ENCODE measurements at places on chromosomes 1 and 21.

- DNase-seq: no peak
Observed at GRCh38 chr21:18495523-18495922, 91.9 kb upstream of the TMPRSS15 start.

GRCh38 chr21:44461005-44461404 is 5.7 kb downstream of the LRRC3 start:
- DNase-seq: no peak

- DNase-seq: no peak
Observed at GRCh38 chr1:38746941-38747600, 112.5 kb downstream of the RRAGC start.

DNA sequence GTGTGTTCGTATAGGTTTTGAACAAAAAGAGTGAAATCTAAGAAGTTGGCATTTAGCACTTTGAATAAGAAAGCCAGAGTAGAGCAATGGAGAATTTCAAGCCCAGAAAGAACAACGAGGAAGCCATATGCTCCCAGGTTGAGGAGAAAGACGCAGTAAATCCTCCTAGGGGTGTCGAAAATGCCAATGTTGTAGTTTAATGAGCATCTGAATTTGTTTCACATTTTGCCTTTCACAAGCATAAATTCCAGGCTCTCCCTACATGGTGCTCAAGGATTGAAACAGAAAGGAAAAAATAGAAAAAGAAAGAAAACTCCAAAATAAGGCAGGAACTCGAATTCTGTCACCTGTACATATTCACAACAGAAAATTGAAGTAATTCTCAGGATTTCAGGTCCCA is 264.7 kb upstream of the SGIP1 start:
- DNase-seq: no peak

DNA sequence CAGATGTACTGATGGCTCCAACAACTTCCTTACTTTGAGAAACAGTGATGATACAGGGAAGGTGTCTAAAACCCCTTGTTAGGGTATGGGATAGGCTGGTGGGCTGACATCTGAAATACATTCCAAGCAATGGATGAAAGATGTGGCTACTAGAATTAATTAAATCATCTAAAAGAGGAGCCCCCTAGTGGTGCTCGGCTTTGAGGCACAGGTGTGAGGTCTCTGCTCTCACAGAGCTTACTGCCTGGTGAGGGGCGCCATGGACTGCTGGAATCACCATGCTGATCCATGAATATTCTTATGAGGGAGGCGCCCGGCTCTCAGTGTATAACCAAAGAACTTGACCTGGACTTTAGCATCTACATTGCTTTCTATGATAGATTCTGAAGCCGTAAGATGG is 48.5 kb downstream of the GNG4 start:
- no peak for DNase-seq

DNA sequence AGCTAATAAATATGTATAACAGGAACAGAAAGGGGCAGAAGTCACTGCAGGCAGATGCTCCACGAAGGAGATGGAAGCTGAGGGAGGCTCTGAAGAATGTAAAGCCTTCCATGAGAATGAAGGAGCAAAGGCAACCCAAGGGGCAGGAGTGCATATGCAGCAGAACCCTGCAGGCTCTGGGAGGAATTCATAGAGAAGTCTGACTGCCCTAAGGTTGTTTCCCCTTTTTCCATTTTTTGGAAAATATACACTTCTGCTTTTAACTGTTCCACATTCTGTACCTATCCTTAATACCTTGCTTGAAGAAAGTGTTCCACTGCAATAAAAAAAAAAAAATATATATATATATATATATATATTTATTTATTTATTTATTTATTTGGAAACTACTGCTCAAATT is 69.6 kb downstream of the CD34 start:
- no peak for DNase-seq

GRCh38 chr1:31259746-31260145 is 20.1 kb upstream of the NKAIN1 start:
- DNase-seq: no peak

DNA sequence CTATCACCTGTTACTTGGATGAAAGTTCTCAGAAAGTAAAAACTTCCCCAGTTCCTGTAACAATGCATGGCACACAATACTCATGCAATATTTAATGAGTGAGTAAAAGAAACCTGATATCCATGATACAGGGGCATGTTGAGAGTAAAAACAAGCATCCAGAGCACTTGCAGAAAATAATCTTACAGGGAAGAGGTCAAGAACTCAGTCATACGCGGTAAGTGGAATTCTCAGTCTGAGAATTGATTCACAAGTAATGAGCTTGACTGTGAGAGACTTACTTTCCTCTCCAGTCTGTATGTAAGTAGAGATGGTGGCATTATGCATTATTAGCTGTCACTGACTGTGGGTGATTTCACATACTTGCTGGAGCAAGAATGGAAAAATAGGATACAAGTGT is 976.9 kb downstream of the BRINP3 start:
- no peak for DNase-seq

DNA sequence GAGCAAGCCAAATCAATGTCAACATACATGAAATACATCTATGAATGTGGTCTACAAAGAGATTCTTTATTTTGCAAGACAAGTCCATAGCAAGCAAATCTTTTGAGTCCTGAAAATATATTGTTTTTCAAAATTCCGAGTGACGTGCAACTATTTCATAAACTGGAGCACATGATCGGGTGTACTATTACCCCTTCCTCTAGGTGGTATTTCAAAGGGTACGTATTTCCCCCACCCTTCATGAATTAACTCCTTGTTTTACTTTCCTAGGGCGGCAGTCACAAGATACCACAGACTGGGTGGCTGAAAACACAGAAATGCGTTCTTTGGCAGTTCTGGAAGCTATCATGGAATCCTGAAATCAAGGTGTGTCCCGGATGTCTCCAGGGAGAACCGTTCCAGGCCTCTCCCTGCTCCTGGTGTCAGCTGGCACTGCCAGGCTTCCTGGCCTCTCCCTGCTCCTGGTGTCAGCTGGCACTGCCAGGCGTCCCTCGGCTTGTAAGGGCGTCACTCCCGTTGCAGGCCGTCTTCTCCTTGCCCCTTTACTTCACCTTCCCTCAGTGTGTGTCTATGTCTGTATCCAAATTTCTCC is 55.3 kb downstream of the RIPK4 start:
- DNase-seq: no peak

DNA sequence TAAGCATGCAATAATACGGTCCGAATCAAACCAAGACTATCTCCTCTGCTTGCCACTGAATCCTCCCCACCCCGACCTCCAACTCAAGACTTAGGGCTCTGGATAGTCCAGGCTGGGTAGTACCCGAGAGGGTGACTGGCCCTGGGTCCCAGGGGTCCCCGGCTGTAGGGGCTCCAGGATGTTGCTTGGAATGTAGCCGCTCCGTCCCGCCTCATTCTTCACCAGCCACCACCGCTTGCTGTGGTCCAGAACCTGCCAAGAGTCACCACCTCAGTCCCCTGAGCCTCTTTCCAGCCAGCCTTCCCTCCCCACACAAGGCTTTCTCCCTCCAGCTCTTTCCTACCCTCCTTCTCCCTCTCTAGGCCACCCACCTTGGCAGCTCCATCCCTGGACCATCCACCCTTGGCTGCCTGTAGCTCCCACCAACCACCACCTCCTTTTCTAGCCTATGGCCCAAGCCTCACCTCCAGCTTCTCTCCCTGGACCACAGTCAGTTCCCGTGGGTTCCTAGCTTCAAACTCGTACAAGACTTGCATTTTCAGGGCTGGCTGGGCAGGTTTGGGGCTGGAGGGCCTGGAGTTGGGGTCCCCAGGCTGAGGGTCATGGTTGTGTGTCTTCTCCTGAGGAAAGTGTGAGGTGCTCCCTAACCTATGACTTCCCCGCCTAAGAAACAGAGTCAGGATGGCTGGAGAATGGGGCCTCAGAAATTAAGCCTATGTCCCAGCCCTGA is 10.9 kb upstream of the GSTM3 start:
- no peak for DNase-seq

GRCh38 chr1:1603671-1604373 is 3.9 kb upstream of the FNDC10 start:
- no peak for DNase-seq

- DNase-seq: no peak
Observed at GRCh38 chr1:2633366-2633935, 635 bp upstream of the MMEL1 start.

- no peak for DNase-seq
Observed at GRCh38 chr1:88275259-88275862, 408.7 kb upstream of the PKN2 start.

- no peak for DNase-seq
Observed at GRCh38 chr21:33286600-33287456, 20.7 kb downstream of the IL10RB start.
